ENCODE measurements at places on chromosomes 11 and 22. TPM values are rescaled to one million over a fixed set of nuclear protein-coding genes. Genes with fewer than 3 reads are reported as not detected.

DNA sequence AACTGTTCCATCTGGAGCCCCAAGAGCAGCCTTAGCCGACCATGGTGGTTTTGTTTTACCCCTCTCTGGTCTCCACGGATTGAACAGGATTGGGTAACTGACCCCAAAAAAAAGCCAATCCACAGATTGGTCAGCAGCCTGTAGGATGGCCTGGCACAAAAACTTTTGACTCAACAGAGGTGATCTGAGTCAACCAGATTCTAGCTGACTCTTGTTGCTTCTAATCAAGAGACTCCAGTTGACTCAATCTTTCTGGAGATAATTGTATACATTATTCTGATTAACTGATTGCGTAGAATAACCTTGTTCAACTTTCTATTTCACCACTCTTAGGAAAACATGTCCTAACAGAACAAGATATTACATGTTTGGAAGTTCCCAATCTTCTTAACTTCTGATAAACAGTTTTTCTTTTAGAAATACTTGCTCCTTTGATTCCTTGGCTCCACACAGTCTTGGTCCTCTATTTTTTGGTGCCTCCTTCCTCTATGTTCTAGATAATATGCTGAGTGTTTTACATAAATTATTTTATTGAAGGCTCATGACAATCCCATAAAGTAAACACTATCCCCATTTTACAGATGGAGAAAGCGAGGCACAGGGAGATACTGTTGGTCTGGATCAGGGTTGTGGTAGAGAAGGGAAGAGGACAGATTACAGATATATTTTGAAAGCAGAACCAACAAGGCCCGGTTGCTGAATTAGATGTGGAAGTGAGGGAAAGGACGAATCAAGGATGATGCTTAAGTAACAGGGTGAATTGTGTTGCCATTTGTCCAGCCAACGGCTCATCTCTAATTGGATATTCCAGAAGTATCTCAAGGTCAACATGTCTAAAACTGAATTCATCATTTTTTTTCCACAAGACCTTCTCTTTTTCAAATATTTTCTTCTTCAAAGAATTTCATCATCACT lies 11.5 kb upstream of the ZC3H12C start:
- no peak for DNase-seq

DNA sequence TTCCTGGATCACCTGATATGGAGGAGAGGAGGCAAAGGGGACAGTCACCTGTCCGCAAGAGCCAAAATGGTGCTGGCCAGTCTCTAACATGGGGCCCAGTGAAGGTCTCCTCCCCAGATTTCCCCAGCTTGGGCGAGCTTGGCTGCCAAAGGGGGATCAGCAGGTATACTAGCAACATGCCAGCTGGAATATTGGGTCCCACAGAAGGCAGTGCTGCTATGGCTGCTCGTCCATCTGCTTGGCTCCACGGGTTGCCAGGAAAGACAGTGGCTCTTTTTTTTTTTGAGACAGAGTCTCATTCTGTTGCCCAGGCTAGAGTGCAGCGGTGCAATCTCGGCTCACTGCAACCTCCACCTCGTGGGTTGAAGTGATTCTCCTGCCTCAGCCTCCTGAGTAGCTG lies 12.7 kb upstream of the KAT5 start:
- no peak for DNase-seq

DNA sequence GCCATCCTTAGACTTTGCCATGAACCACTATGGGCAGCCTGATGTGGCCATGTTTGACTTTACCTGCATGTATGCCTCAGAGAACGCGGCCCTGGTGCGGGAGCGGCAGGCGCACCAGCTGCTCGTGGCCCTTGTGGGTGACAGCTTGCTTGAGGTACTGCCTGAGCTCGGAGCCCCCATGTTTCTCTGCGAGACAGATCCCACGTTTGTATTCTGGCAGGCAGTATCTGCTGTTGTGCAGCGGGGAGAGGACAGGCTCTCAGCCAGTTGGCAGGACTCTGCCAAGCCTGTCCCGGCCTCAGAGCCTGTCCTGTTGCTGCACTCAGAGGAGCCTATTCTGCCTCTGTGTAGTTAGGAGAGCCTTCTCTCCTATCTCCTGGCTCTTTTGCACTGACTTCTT lies 109.9 kb downstream of the MICAL2 start:
- peak; percentile 90 for DNase-seq

GRCh38 chr11:27754035-27755017 lies 54.1 kb upstream of the BDNF start:
- DNase-seq: no peak

- peak; percentile 79 for DNase-seq
Observed at GRCh38 chr11:131748151-131749050, 378.0 kb downstream of the NTM start.

DNA sequence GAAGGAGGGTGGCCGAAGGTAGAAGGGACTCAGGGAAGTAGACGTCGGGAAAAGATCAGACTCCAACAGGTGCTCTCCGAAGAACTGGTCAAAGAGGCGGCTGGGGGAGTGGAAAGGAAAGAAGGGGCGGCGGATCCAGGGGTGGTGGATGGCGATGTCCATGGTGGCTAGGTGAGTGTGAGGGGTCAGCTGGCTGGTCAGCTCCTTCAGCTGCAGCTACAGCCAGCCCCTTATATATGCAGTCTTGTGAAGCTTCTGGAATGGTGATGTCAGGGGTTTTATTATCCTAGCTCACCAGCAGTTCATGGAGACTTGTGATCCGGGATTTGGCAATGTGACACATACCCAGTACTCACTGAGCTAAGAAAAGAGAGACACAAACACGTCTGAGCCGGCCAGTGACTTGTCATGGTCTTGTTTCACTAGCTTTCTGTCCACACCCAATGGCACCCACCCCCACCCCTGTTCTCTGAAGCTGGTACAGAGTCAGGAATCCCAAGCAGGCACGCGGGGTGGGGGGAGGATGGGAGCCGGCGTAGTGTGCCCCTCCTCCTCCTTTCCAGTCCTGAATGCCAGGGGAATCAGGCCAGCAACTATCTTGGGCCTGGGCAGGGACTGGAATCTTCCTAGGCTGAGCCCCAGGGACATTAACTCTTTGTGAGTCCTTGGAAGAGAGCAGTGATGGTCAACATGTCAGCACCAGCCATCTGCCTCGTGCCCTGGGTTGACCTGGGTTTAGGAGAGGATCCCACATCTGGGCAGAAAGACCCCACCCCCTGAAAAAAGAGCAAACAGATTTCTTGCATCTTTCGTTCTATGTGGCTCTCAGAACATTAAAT lies at the start of gene CRYAB:
CRYAB (minus strand) TSS at position 208 of the 839 bp plus-strand sequence; CDS start at position 162, 46 bp downstream.
- peak; percentile 95 for DNase-seq

- peak; percentile 14 for DNase-seq
Observed at GRCh38 chr11:83510530-83511460, 224.6 kb upstream of the CCDC90B start.

GRCh38 chr22:38843657-38844314 lies at the start of gene NPTXR:
Gene NPTXR (minus strand): TSS chr22:38844028.
- peak; percentile 77 for DNase-seq

The FAM118B gene
- 19.6 TPM for total RNA-seq

Measured in muscle of leg (tissue), 16 donors.